ENCODE measurements at places on chromosomes 7 and 10.

DNA sequence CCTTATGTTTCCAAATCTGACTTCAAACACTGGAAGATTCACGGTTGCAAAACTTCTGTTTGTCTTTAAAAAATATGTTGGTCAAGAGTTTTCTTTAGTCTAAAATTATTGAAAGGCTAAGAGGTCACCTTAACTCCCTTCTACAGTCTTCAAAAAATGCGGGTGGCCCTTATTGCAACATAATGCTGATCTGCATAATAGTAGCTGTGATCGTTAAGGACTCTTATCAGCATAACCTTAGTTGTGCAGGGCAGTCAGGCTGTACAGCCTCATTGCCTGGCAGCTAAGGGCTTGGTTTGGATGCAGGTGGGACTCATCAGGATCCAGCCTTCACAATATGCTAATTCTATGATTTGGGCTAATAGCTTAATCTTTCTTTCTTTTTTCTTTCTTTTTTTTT is 15.0 kb downstream of the KIAA1217 start:
- no peak for DNase-seq

- no peak for DNase-seq
These were observed 61.1 kb downstream of the VWA2 start for GRCh38 chr10:114300036-114300645.

DNA sequence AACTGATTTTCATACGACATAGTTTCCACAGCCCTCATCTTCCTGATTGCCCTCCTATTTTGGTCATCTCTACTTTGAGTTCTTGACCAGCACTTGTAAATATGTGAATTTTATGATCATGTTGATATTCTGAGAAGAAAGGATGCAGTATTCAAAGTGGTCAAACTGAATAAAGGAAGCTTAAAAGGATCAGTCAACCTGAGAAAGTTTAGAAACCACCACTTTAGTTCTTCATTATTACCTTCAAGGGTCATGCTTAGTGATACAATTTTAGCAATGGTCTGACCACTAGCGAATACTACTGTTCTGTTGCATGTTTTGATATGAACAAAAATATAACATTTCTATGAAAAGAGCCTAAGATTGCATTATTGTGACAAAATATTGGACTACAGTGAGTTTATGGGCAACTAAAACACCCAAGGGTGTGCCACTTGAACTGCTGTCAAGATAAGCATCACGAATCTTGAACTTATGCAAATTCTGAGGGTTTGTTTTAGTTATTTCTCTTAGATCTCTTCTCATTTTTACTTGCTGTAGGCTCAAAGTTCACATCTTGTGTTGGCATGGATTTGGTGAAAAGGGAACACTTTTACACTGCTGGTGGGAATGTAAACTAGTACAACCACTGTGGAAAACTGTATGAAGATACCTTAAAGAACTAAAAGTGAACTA is 247.7 kb downstream of the IPMK start:
- DNase-seq: no peak

DNA sequence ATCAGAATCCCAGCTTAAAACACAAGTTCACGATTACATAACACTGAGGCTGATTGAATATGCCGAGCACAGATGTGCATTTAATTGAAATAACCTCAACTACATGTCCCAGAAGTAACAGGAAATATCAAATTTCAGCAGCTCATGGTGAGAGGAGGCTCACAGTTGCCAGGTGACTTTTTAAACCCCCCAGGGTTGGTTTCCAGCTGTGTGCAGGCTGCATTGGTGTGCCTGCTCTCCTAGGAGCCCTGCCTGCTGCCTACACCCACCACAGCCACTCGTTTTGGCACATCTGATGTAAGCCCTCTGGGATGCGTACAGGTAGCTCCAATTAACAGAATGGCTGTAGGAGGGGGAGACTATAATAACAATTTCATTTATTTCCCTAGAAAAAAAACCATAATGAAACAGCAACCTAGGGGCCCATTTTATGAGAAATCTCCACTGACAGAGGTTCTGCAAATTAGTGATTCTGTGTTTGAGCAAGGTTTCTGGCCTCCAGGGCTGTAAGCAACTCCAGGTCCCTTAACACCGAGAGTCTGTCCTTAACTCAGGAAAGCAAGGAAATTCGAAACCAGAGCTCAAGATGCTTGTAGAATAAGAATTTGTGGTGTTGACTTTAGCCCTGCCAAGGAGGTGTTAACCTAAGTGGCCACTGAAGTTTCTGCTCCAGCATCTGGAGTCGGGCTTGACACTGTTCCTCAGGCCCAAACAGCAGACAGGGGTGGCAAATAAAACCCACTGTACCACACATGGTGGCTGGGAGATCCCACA is 161.9 kb downstream of the BMPER start:
- DNase-seq: no peak

GRCh38 chr10:124568339-124568738 is 106.7 kb downstream of the LHPP start:
- no peak for DNase-seq

DNA sequence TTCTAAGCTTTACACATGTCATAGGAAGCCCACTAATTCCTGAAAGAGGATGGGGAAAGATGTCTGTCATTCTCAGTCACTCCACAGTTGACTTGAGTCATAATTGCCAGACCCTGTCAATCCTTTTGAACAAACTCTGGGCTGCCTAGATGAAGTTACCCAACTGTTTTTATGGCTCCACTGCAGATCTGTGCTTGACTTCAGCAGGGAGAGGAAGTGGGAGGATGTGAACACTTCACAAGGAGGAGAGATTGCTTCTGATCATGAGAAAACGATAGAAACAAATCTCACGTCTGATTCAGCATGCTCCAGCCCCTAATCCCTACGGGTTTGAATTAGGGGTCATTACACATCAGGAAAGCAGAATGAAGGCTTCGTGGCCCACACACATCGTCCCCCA is 596.6 kb upstream of the CELF2 start:
- no peak for DNase-seq

GRCh38 chr10:103566536-103566935 is 73.0 kb downstream of the NEURL1 start:
- DNase-seq: no peak

GRCh38 chr10:133058331-133059092 is 29.2 kb upstream of the ADGRA1 start:
- no peak for DNase-seq

DNA sequence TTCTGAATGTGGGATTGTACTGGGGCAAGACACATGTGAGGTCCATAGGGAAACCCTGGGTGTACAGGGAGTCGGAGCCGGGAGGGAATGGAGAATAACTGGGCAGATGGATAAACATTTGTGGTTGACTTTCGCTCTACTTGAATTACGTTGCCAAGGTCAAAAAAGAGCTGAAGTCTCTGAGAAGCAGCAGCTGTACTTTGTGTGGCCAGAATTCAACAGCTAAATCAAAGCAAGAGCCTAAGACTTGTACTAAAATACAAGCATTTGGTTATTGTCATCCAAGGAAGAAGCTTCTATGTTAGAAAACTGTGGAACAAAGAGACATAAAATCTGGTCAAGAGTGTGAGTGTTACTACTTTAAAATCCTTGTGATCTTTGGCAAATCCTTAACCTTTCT is 457.2 kb downstream of the ARL4A start:
- DNase-seq: no peak

GRCh38 chr10:35236739-35237138 is 99.6 kb upstream of the CCNY start:
- DNase-seq: no peak

GRCh38 chr10:102710609-102711008 is 3.6 kb downstream of the ARL3 start:
- no peak for DNase-seq

DNA sequence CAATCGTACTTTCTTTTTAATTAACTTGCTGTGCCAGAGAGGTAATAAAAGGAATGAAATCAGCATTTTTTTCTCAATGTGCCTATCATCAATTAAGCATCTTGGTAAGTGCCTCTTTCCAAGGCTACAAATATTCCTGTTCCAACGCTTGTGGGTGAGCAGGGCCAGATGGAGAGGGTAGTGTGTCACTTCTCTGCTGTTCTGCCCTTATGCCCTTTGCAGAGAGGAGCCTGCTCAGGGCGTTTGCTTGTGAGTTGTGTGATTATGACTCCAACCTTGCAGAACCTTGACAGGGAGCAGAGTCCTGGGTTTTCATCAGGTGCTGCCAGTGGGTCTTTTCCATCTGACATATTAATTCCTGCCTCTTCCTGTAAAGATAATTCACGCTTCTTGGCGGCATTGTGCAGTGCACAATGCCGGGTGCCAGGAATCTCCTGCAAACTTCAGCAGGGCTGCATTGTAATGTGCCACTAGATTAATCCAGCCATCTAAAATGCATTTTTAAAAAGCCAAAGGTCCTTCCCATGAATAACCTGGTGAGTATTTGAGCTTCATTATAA is 234.4 kb downstream of the ARHGAP12 start:
- no peak for DNase-seq

DNA sequence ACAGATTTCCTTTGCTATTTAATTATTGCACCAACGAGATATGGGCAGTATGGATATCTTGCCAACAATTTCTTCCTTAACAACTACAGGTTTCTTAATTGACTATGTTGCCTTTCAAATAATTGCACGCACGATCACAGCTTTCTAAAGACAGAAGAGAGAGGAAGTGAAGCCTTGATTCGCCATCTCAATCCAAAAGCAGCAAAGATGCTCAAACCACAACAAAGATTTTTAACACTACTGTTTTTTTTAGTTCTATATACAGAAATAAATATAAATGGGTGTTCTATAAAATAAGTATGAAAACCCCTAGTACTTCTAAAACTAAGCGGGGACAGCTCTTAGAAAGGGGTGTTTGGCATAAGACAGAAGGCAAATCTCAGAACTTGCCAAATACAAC is 251.3 kb downstream of the SFMBT2 start:
- DNase-seq: no peak

DNA sequence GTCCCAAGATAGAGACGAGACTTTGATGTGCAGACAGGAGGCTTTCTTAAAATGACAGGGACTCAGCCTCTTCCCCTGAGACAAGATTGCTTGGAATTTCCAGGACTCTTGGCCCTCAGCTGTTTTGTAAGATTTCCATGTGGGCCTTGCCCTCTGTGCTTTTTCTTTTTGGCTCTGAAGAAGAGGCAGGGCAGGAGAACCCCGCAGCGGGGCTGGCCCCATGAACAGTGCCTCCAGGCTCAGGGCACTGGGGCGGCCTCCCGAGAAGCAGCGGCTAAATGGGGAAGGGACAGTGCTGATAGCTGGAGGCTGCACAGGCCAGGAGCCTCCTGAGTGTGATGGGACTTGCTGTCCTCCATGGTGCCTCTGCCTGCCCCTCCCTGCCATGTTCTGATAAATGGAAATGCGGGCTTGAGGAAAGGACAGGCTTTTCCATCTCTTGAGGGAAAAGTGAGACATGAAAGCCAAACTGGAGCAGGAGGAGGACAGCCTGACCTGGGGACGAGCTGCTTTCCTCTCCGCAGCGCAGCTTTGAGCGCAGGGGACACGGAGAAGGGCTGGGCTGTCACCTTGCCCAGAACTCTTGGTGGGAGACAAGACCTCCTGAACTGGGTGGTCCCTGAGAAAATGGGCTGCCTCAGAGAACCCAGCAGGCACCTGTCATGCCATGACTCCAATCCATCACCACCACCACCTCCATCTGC is 12.1 kb downstream of the SAP25 start:
- no peak for DNase-seq

DNA sequence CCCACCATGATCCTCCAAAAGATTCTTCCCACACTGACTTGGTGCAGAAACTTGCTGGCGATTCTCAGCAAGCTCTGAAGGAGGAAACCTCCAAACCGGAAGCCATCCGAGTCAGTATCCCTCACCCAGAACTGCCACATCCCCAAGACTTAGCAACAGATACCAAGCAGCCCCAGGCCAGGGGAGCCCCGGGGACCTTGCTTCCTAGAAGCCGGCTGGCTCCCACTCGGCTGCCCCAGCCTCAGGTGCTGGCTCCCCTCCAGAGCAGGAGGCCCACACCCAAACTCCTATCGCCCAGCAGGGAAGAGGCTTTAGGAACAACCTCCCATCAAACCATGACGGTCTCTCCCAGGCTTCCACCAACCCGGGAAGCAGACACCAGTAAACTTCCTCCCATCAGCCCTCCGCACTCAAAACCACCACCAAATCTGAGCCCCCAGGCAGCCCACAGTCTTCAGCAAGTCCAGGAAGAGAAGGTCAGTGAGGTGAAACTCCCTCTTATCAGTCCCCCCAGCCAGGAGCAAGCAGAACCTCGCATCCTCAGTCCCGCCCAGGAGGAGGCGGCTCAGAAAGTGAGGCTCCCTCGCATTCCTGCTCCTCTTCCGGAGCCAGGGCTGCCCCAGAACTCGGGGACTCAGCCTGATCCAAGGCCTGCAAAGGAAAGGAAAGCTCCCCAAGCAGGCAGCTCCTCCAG is 82.3 kb downstream of the LRGUK start:
- no peak for DNase-seq

DNA sequence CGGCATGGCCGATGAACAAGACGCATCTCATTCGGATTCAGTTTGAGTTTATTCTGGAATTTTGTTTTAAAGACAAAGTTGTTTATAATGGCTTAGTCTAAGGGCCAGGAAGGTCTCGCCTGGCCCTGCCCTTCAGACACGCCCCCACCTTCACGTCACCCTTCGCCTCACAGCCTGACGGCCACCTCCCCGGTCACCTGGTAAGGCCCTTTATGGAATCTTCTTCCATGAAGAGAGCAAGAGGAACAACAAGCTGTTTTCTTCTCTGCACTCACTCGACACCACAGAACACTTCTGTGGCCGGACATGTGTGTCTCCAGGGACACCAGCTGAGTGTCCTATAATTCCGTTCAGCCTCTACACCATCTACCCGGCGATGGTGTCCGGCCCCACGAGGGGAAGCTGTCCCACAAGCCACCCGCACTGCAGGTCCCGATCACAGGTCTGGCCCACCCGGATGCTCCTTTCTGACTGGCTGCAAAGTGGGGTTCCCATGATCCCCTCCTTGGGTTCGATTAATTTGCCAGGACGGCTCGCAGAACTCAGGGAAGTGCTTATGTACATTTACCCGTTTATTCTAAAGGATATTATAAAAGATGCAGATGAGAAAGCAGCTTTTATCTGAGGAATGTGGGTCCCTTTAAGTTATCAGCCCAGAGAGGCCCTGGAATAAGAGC is 17.4 kb upstream of the KNDC1 start:
- no peak for DNase-seq

GRCh38 chr10:5814110-5815107 is 1.2 kb upstream of the GDI2 start:
- peak; percentile 22 for DNase-seq

DNA sequence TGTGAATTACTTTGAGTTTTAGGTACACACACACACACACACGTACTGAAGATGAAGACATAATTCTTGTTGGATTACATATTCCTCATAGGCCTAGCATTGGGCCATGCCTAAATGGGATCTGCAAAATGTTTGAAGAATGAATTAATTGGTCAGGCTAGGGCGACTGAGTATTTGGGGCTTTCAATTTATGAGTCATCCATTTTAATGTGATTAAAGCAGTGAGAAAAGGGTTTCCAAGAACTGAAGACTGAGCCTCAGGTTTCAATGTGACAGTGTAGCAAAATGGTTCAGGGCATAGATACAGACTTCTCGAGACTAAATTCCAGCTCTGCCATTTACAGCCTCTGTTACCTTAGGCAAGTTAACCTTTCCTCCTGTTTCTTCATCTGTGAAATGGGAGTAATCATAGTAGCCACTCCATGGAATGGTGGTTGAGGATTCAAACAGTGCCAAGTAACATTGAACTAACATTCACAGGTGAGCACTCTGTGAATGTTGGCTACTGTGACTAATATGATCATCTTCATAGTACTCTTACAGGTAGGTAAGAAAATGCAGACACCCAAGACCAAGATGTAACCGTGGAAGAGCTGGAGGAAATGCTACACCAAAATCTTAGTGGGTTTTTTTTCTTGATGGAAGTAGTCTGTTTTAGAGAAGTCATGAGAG is 7.6 kb downstream of the BPGM start:
- no peak for DNase-seq
